ENCODE measurements at places on chromosomes 1 and 21.

GRCh38 chr1:201538612-201539551 lies at the start of gene NAV1:
Gene NAV1 (plus strand): TSS chr1:201539127. CDS start chr1:201622885, 83,758 bp downstream.
- DNase-seq: no peak

- no peak for DNase-seq
Measured at GRCh38 chr1:208772891-208773290, 528.7 kb upstream of the PLXNA2 start.

DNA sequence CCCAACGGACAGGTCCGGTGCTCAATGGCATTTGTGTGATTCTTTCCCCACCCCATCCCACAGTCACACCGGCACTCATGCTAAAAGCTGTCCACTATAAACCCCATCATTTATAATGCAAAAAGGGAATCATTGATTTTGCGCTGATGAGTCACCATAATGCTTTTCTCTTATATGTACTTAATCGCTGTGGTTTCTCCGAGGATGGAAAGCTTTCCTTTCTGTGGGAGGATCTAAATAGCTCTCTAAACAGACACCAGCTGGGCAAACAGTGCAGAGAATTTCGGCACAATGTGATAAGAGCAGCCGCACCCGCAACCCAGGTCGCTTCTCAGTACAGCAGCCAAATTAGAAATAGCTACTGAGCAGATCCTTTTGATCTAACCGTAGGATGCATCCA lies 85.6 kb downstream of the SETD4 start:
- no peak for DNase-seq

DNA sequence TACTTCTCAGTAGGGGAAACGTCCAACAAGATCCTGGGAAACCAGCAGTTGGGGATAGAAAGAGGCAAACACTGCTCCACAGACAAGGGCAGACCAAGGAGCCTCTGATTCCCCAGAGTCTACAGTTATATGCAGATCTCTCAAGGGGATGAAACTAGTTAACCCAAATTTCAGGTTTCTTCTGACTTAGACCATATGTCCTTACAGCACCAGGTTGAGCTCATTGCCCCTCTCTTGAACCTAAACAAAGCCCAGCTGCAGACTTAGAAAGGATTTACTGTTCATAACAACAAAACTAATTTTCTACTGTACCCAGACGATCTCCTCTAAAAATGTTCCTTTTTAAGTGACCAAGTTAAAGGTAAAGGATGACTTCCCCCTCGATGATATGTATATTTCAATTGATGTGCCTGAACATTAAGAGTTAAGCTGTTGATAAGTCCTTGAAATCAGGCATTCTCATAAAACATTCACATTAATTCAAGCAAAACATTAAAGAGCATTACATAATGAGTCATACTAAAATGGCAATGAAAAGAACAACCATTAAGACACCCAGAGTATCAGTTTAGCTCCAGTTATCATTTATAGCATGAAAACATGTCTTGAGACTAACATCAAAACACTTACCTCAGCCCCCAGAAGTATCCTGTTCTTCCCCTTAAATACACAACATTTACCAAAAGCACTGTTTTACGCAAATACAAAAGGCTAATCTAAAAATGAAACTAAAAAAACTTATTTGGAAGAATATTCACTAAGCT lies 24.1 kb downstream of the SMYD3 start:
- no peak for DNase-seq

DNA sequence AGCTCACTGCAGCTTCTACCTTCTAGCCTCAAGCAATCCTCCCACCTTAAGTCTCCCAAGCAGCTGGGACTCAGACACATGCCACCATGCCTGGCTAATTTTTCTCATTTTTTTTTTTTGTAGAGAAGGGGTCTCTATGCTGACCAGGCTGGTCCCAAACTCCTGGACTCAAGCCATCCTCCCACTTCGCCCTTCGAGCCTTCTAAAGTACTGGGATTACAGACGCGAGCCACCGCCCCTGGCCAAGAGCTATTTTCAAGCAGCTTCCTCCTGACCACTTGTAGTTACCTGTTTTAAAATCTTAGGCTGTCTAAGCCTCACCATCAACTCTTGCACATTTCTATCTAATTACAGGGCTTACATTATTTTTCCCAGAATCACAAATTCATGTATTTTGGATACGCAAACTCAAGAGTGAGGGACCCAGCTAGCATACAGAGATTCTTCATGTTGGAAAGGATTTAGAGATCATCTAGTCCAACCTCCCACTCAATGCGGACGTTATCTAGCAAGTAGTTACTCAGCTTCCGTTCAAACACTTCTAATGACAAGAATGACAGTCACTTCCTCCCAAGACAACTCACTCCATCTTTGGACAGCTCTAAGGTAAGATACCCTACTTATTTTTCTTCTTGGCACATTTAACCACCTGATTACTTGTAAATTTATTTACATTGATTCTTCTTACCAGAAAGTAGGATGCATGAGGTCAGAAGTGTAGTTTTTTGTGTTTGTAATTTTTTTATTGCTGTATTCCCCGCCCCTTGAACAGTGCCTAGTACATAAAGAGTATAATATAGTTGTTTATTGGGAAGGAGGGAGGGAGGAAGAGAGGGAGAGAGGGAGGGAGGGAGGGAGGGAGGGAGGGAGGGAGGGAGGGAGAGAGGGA lies 65.4 kb downstream of the LUZP1 start:
- DNase-seq: no peak

- no peak for DNase-seq
Measured at GRCh38 chr21:38205940-38206339, 50.9 kb upstream of the KCNJ15 start.

DNA sequence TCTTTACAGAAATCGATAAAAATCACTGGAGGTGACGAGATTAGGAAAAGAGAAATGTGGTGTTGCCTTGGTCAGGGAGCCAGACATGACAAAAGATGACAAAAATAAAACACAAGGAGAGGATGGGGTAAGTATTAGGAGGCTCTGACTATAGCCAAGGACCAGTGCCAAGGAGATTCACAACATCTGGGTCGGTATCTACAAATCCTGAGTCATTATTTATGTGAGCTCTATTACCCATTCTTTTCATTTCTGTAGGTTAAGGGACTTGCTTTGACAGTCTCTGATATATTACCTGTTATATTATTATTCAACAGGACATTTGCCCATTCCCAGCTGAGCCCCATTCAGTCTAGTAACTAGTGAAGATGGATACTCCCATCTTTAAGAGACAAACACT lies 120.8 kb downstream of the TYW3 start:
- no peak for DNase-seq

DNA sequence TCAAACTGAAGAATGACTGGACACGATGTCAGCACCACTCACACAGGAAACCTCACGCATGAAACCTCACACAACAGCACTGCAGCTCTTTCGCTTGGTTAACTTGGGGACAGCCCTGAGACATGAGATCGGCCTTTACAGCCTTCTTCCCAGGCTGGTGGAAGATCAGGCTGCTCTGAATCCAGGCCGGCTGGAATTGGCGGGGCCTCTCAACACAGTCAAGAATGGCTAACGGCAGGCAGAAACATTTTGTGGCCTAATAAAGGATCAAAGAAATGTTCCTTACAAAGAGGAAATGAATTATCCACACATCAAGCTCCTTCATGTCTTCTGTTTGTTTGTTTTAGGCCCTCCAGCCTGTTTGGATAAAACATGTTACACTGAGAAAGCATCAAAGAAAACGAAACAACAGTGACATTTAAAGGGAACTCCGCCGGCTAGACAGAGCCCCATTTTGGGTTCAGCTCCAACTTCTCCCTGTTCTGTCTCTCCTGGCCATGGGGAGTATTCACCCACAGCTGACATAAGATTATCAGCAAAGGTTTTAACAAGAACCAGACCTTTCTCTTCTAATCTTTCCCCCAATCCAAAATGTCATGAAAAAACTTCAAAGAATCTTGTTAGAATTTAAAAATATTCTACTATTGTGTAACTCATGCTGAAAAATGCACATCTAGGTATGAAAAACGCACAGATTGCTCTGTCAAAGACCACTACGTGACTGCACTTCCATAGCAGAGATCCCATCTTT lies 131.2 kb downstream of the SLC45A1 start:
- no peak for DNase-seq

- no peak for DNase-seq
Measured at GRCh38 chr1:83990734-83991133, 8.2 kb downstream of the TTLL7 start.

GRCh38 chr1:204733289-204733688 lies 47.8 kb upstream of the LRRN2 start:
- no peak for DNase-seq

DNA sequence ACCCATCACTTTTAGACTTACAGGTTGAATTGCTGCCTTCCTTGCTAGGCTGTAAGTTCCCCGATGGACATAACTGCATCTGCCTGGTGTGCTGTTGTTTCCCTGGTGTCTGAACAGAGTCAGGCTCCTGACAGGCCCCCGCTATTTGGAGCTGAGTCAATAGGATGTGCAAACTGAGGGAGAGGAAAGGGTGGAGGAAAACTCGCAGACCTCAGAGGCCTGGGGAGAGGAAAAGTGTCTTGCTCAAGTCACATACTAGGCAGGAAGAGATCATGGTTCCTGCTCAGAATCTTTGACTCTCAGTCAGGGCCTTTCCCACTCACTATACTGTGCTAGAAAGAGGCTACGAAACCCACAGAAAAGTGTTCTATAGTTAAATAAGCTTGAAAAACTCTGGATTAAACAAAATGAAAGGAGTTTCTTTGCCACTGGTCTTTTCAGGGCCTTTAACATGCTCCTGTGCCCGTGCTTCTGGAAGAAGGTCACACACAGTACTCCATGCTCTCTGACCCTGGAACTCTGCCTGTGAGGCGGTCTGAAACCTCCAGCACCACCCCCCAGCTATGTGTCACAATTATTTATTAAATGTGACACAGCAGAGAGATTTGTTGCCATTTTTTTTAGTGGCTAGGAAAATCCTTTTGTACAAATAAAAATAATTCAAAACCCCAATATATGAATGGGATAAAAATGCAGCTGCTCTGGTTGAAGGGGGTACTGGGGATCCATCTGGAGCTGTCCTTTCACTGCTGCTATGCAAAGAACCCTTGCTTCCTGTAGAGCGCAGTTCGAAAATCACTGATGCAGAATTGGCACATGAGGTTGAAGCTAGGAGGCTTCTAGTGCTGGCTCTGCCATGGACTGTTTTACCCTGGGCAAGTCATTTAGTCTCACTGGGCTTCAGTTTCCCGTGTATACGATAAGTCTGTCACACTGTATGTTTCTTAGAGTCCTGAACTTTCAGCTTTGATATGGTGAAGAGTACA lies 20.1 kb upstream of the CDCP2 start:
- no peak for DNase-seq
